NCI-H2029 treated with DMSO at 0.1 percent for 48 hours (cell line): ENCODE measurements at places on chromosomes 6 and 20.

GRCh38 chr6:24859132-24859531 is 60.4 kb upstream of the ARMH2 start:
- no peak for DNase-seq

- no peak for DNase-seq
Measured at GRCh38 chr20:10476319-10476724, 41.2 kb downstream of the SLX4IP start.

DNA sequence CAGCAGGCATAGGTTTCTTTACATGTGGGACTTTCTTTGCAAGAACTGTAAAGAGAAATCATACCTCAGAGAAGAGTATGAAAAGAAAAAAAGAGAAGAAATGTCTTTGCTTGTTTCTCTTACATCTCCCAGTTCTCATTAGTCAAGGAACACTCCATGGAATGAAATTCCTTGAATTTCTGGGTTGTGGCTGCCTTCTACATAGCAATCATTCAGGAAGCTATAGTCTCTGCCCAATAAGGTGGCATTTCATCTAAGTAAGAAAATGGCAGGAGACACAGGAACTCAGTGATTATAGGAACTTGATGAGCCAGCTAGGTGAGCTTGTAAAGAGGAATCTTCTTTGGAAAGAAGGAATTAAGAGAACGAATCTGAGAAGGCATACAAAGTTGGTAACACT is 197.0 kb upstream of the FKBP1C start:
- DNase-seq = no peak

GRCh38 chr20:49658508-49658907 is 55.2 kb downstream of the B4GALT5 start:
- DNase-seq = no peak

DNA sequence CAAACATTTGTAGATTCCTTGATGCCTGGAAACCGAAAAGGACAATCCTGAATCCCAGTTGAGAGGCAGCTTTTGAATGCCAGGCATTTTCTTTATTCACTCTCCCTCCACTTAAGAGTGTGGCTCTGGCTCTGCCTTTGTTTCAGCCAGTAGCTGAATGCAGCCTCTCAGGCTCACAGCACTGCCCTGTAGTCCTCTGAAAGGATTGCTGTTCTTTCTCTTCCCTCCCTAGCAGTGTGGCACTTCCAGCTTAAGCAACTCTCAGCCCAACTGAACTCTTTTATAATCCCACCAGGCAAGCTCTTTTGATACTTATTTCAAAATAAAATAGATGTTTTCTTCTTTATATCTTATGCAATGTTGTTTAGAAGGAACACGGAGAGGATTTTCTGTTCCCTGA is 415.6 kb downstream of the GJA1 start:
- no peak for DNase-seq

- peak; percentile 40 for DNase-seq
Measured at GRCh38 chr6:3157131-3157933, at the start of gene TUBB2A. Gene TUBB2A, minus strand, starts transcription at chr6:3157544. Its CDS starts 81 bp downstream, at chr6:3157463.

GRCh38 chr6:2695454-2696095 is 55.1 kb downstream of the MYLK4 start:
- no peak for DNase-seq

DNA sequence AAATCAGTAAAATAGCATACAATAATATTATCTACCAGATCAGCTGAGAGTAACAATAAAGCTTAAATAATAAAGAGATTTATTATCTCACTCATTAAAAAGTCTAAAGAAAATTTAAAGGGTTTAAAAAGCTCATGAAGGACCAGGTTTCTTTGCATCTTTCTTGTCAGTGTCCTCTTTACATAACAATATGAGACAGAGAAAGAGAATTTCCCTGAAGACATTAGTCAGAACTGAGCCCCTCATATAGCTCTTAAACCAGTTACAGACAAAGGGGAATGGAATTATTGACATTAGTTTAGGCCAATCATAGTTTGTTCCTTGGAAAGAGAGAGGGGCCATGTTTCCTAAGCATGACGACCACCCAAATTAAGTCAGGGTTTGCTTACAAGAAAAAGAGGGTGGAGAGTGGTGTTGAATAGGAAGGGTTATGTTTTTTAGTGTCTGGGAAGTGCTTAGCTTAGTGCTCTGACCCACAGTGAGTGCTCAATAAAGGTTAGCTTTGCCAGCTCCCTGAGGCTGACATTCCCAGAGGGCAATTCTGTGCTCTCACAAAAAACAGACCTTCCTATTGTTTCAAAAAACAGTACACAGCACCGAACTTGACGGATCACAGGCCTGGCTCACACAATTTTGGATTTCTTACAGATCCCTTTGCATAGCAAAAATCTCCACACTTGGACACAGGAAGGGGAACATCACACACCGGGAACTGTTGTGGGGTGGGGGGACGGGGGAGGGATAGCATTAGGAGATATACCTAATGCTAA is 3.6 kb upstream of the PLCB1 start:
- DNase-seq = no peak

DNA sequence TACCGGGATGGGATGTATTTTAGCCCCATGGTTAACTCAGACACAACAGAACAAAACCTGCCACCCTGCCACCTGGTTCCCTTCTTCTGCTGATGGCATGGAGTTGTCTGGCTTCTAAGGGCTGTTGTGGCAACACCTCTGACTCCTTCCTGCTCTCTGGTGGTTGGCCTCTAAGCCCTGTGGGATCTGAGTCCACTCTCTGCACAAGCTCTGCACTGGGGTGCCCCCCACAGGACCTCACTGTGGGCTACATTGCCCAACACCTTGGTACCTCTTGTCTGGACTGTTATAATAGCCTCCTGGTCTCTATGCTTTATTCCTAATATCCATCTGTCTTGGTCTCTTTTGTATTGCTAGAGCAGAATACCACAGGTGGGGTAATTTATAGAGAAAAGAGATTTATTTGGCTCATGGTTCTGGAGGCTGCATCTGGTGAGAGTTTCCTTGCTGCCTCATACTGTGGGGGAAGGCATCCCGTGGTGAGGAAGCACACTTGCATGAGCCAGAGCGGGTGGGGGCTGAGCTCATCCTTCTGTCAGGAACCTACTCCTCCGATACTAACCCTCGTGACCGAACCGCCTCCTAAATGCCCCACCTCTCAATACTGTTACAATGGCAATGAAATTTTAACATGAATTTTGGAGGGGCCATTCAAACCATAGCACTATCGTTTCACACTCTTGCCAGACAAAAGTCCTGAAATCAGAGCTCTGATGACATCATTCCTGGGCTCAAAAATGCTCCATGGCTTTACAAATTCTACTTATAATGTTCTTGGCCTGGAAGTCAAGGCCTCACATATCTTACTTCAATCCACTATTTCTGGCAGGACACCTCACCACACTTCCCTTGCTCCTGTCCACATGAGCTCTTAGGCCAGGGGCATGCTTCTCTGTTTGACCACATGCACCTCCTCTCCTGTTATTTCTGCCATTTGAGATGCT is 127.2 kb downstream of the PAX1 start:
- no peak for DNase-seq

- DNase-seq = no peak
Measured at GRCh38 chr6:46284475-46284874, 113.7 kb upstream of the ENPP5 start.

GRCh38 chr6:157563611-157564284 is 182.8 kb downstream of the ZDHHC14 start:
- DNase-seq = no peak

DNA sequence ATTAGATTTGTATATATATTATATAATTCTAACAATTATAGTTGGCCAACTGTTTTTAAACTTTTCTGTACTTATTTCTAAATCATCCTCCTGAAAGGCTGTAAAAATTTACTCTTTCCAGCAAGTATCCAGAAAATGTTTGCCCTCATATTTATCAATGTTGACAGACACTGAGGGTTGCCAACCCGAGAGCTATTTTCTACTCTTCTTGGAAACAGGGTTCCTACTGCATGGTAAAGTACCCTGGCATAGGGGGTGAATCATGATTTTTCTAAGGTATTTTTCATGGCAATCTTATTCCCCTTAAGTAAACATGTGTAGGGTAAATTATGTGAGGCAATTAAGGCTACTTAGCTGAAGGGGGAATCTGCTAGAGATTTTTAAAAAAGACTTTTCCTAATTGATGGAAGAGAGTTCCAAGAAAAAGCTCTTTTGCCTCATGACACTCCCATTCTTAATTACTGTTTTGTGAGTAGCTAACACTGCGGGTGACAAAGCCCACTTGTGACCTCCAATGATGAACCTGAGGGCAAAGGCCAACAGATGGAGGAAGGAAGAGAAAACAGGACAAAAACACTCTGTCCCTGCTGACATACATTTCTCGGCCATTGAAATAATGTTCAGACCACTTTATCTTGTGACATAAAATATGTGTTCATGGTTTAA is 37.9 kb downstream of the GPX5 start:
- no peak for DNase-seq

- DNase-seq = no peak
Measured at GRCh38 chr6:82331031-82331773, 32.4 kb upstream of the TPBG start.

GRCh38 chr6:40852779-40853373 is 186.1 kb downstream of the UNC5CL start:
- no peak for DNase-seq

DNA sequence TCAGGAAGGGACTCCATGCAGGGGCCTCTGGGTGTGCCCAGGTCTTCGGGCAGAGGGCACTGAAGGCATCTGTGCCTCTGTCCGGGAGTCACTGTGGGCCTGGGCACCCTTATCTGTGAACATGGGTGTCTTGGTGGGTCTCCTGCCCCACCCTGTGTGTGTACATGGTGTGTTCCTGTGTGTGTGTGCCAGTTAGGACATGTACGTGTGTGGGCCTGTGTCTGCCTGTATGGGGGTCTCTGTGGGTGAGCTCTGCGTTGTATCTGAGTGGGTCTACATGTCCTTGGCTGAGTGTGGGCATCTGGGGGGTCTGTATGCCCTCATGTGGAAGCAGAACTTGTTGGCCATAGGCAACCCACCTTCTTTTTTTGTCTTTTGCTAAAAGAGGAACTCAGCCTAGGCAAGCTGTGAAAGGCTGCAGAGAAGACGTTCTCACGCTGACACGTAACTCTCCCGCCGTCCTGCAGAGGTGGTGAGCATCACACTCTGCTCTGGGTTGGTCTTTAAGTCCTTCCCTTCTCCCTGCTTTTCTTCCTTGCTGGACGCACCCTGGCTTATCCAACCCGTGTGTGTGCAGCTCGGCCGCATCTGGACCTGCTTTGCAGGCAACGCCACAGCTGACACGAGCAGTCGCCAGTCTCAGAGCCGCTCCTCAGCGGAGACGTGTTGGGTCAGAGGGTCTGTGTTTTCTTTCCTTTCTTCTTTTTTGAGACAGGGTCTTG is 532 bp upstream of the NPBWR2 start:
- DNase-seq = no peak
